NCI-H1694 (cell line): ENCODE measurements at places on chromosomes 6 and 20.

DNA sequence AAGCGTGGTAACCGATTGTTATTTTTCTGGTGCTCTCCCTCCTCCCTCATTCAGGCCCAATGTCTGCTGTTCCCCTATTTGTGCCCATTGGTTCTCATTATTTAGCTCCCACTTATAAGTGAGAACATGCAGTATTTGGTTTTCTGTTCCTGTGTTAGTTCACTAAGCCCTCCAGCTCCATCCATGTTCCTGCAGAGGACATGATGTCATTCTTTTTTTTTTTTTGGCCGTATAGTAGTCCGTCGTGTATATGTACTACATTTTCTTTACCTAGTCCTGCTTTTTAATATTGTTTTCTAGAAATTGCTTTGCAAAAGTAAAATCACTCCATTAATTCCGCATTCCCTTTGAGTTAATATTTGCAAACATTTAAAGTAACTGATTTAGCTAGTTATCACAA, 23.1 kb downstream of the ZNF451 start:
- no peak for DNase-seq

DNA sequence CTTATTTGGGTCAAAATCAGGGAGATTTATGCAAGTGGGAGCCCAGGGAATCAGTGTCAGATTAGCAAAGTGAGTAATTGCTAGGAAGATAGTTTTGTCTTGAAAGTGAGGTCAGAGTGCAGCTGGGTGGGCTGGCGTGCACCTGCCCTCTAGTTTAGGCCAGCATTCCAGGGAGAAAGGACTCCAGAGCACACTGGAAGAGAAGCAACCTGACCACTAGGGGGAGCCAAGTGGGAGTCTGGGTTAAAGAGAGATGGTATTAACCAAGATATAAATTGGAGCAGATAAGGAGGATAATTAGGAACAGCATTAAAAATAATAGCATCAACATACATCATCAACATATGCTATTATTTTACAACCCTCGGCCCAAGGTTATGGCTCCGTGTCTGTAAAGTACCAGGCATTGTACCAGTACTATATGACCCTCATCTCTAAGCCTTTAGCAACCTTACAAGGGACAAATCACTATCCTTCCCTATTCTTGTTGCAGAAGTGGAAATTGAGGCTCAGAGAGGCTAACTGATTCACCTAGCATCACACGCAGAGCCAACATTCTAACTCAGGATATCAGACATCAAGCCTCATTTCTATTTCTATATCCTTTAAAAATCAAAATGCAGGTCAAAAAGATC, 57.8 kb downstream of the SLC2A10 start:
- DNase-seq, result peak; percentile 51

- DNase-seq, result no peak
These were observed 85.6 kb upstream of the EMILIN3 start for GRCh38 chr20:41452226-41452625.

DNA sequence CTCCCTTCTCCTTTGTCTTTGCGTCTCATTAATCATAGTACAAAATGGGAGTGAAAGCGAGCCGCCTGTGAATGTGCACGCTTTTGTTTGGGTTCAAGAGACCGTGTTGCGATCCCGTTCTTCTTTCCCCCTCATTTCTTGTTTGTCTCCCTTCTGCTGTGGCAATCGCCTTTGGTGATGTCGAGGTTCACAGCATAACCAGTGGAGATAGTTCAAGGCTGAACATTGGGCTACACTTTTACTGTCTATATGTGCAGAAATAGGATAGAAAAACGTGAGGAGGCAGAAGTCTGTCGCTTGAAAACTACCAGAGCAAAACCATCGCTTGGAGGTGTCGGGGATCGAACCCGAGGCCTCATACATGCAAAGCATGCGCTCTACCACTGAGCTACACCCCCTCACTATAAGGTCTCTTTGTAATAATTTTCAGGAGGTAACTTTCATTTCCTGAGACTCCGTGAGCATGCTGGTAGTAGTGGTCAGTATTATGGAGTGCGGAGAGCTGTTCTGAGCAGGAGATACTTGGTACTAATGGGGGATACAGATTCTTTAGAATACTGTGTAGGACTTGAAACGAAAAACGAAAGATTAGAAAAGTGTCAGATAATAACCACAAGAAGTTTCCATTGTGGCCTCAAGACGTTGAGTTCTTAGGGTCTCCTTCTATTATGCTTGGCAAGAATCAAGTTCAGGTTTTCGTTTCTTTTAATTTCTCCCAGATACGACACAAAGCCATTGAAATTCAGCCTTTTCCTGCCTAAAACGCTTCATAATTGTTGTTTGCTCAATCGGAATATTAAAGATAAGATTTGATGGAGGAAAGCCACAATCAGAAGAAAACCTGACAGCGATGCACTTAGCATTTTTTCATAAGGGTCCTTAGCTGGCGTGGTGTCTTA, 106.6 kb downstream of the TRIM27 start:
- peak; percentile 79 for DNase-seq

DNA sequence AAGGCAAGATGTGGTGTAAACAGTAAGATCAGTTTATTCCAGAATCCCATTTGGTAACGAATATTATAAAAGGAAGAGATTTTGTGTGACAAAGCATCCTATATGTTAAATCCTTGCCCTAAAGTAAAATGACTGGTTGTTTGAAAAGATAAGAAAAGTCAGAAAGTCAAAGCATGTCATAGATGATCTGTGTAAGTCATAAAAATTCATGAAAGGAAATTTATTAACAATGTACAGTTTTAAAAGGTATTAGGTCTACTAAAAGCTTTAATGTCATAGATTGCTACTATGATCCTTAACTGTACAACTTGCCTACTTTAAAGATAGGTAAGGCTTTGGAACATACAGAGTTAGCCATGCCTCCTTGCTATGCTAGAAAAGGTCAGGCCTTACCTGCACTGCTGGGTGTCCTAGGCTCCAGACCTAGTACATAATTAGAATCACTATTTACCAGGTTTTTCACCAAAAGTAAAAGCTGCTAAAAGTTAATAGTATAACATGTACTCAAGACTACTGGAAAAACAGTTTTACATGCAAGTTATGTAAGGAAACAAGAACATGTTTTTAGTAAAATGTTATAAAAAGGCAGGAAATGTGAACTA, 1090.1 kb upstream of the ADGRB3 start:
- no peak for DNase-seq

DNA sequence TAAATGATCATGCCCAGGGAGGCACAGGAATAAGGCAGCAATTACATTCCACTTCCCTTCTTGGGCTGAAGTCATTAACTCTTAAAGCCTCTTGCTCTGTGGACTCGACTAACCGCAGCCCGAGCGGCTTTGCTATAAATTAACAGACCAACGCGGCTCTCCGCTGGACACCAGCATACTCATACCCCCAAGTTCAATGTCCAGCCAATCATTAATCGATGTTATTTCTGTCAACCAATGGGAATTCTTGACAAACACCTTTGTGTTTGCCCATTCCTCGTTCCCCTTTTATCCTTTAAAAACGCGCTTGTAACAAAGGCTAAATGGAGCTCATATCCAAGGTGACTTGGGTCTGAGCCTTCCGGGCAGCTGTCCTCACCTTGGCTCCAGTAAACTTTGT, 183.1 kb upstream of the RALGAPA2 start:
- no peak for DNase-seq

DNA sequence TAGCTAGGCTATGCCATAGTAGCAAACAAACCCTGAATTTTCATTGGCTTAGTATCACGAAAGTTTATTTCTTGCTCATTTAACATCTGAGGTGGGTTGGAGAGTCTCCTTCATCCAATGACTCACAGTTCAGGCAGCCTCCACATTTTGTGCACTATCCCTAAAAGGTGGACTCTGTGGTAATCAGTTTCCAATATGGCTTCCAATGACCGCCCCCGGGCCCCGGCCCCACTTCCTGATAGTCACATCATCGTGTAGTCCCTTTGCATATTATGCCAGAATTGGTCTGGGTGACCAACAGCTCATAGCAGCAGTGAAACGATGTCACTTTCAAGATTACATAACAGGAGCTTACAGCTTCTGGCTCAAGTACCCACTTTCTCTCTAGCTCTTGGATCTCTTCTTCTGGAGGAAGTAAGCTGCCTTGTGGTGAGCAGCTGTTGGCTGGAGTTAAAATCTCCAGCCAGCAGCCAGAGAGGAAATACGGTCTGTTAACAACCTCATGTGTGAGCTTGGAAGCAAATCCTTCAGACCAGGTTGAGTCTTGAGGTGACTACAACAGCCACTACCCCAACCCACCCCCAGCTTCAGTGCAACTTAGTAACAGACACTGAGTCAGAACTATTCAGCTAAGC, 7.8 kb downstream of the HCRTR2 start:
- no peak for DNase-seq

- no peak for DNase-seq
These were observed 65.4 kb upstream of the MAFB start for GRCh38 chr20:40754339-40754943.

GRCh38 chr6:105810105-105810921, 275.8 kb upstream of the PRDM1 start:
- DNase-seq, result peak; percentile 88

- DNase-seq, result peak; percentile 77
These were observed 695.2 kb downstream of the PHF3 start for GRCh38 chr6:64330694-64331307.

GRCh38 chr6:169503422-169504152, 198.2 kb downstream of the WDR27 start:
- DNase-seq, result no peak

DNA sequence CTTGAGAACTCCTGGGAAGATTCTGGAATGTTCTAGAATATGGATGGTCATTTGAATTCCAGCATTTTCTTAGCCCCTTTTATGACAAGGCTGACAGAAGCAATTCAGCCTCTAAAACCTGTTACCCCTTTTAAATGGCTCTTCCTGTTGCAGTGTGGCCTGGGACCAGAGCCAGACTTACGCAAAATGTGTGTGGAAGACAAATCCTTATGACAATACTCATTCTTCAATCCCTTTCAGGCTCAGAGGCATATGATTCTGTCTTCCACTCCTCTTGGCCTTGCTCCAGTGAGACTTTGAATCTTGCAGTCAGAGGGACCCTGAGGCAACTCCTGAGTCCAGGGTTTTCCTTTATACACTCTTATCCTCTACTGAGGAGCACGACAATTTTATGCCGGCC, 287.0 kb downstream of the CLIC5 start:
- DNase-seq, result no peak

GRCh38 chr6:157246048-157246630, 77.2 kb downstream of the TMEM242 start:
- DNase-seq, result no peak

DNA sequence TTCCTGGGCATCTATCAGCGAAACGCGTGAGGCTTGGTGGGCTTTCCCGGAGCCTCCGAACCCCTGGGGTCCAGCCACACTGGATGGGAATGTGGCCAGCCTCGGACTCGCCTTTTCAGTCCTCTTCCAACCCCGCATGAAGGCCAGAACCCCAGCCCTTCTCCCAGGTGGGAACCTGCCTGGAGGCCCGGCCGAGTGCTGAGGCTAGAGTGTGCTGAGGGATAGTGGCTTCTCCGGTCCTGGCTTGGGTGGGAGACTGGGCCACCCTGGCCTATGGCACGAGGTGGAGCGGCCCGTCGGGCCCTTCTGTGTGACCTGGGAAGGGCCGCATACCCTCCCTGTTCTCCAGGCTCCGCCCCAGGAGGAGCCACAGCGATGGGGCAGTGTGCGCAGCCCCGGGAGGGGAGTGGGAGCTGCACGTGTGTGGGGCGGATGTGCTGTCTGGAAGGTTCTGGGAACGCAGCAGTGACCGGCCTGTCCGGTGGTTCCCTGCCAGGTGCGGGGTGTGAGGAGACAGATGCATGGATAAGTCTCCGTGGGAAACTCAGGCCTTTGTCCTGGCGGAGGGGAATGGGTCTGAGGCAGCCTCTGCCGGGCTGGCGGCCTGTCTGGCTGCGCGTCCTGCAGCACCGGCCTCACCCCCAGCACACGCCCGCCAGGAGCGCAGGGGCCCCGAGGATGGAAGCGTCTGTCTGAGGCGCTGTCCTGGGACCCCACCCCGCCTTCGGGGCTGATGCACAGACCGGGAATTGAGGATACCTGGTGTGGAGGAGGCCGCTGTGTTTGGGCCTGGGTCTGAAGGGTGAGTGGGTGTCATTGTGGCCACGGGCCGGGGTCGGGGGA, 1.1 kb upstream of the BHLHE23 start:
- no peak for DNase-seq

DNA sequence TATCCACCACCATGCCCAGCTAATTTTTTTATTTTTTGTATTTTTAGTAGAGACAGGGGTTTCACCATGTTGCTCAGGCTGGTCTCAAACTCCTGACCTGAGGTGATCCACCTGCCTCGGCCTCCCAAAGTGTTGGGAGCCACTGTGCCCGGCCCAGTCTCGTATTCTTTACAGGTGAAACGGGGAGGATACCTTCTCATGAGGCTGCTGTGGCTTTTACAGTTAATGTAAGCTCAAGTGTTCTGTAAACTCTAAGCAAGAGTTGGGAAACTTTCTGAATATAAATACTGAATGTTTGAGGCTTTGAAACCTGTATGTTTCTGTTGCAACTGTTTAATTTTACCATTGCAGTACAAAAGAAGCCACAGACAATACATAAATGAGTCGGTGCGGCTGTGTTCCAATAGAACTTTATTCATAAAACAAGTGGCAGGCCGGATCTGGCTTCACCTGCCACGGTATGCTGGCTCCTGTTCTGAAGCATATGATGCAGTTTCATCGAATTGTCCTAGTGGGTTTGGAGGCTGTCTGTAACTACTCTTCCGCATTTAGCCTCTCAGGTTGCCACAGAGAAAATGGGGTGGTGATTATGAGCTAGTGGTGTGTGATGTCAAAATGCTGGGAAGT, 192.5 kb upstream of the ZFP64 start:
- no peak for DNase-seq

DNA sequence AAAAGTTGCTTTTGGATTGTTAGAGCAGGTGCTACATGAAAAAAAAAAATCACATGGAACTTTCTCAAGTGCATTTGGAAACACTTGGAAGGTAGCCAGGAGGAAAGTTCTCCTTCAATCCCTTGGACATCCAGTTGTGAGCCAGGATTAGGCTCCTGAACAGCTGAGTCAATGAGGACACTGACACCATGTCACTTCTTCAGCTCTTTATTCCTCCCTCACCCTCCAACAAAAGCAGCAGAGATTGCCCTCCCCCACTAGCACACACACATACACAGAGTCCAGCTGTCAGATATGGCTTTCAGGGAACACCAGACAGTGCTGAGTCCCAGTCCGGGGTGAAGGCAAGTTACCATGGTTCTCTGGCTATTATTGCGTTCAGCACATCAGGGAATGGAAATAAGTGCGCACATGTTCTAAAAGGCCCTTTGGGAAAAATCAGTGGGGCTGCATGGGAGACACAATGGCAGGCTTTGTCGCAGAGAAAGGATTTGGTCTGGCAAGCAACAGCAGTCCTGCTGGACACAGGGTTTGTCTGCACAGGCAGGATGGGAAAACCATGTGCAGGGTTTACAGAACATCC, 124.7 kb upstream of the MARCKS start:
- DNase-seq, result peak; percentile 60

- DNase-seq, result no peak
These were observed 199.3 kb downstream of the OTOR start for GRCh38 chr20:16947479-16947878.
